Posterior vena cava (tissue), 2 donors: ENCODE measurements at places on chromosomes 16 and 17. TPM values are rescaled to one million over a fixed set of nuclear protein-coding genes. Genes with fewer than 3 reads are reported as not detected.

GRCh38 chr17:10058921-10059683 lies 139.3 kb downstream of the GAS7 start:
- peak; percentile 78 for DNase-seq

GRCh38 chr17:48545022-48545375 lies at the start of gene HOXB2:
Gene HOXB2, minus strand, starts transcription at chr17:48545109. Its CDS starts 198 bp downstream, at chr17:48544911.
- no peak for DNase-seq

GRCh38 chr16:65305266-65305959 lies 183.6 kb upstream of the CDH11 start:
- DNase-seq = no peak

DNA sequence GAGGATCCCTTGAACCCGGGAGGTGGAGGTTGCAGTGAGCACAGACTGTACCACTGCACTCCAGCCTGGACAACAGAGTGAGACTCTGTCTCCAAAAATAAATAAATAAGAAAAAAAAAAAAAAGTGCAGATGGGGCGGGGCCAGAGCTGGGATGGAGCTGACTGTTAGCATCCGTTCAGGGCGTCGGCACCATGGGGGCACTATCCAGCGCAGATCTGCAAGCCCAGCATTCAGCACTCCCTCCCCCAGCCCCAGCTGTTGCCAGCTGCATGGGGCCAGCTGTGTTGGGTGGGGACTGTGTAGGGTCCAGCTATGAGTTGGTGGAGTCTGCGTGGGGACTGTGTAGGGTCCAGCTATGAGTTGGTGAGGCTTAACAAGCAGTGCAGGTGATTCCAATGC lies 13.3 kb downstream of the GPRC5C start:
- DNase-seq = no peak

DNA sequence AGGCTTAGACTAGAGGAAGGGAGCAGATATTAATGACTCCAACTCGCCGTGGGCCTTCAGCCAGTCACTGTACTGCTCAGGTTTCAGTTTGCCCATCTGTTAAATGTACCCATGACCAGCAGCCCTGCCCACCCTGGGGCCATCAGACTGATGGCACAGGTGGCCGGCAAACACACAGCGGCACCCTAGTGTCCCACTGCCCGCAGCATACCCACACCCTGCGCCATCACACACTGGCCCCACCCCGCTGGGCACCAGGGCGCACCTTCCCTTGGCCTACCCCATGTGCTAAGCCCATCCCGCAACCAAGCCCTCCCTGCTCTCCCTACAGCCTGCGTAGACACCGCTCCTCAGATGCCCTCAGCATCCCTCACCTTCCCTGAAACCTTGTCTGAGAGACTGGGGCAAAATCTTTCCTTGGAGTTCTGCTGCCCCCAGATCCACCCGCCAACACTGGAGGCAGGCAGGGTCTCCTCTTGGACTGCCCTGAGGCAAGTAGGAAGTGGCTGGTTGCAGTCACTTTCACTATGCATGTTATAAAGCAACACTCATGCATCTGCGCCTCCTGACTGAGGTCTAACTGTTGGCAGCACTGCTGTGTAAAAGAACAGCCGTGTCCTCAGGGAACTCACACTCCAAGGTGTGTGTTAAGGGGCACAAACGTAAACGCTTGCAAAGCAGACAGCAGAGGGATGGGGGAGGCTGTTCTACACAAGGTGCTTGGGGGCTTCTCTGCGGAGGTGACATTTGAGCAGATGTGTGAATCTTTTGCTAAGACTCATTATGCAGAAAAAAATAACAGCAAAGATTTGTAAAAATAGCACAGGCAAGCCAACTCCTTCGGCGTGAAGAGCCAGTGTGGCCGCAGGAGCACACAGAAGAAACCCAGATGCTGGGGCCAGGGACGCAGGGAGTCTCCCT lies 6.7 kb upstream of the BCAR1 start:
- DNase-seq = no peak

- DNase-seq = no peak
These were observed 36.4 kb downstream of the MAP2K6 start for GRCh38 chr17:69450918-69451317.

DNA sequence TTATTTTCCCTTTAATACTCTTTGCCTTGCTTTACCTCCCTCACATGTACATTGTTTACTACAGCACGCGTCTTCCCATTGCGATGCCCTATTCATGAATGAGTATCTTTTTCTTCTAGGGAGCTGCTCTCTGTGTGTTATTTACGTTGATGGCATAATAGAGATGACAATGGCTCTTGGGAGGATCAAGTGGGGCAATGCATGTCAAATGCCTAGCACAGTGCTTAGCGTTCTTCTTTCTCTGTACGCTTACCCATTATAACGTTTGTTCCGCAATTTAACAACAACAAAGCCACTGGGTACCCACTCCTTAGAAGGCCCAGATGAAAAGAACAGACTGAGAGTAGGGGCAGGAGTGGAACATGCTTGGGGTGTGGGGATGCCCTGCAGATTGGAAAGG lies 271.6 kb upstream of the TNRC6C start:
- no peak for DNase-seq

GRCh38 chr16:20122011-20122410 lies 48.3 kb upstream of the GPR139 start:
- DNase-seq = no peak

GRCh38 chr17:59825533-59826322 lies 67.0 kb downstream of the TUBD1 start:
- DNase-seq = no peak

DNA sequence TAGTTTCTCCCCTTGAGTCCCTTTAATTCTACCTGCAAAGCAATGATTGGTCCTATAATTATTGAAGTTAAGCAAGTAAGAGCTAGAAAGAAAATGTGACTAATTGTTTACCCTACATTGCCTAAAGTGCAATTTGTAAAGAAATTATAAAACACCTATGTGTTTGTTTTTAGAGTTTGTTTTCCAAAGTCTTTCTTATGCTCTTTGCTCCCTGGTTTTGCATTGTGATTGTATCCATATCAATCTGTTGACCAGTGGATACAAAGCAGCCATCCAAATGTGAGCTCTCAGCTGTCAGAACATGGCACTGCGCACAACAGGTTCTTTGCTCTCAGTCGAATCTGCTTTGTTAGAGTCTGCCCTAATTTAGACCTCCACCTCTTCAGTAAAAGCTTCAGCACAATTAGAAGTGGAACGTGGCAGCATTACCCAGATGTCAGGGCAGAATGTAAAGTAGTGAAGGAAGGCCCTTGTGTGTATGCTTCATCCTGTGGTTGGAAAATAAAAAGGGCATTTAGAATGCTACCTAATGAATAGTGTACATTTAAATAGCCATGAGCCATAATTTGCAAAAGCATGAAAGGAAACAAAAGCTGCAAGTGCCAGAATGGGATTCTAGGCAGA lies 70.5 kb downstream of the AATF start:
- no peak for DNase-seq

DNA sequence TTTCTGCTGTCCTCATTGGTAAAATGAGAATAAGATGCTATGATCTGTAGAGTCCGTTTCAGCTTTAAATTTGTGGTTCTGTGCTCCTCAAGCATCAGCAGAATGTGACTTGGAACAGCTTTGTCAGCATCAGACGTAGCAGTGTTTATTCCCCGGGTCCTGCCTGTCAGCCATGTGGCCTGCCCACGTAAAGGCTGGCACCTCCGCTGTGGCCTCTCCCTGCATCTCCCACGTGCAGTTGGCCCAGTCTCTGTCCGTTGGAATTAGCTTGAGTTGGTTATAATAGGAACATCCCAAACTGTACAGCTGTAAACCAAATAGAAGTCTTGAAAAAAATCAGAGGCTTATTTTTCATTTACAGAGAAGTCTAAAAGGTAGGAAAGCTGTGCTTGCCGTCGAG lies 61.7 kb downstream of the ARHGAP44 start:
- DNase-seq = no peak

- no peak for DNase-seq
These were observed 3.1 kb upstream of the ERBB2 start for GRCh38 chr17:39696731-39697130.

DNA sequence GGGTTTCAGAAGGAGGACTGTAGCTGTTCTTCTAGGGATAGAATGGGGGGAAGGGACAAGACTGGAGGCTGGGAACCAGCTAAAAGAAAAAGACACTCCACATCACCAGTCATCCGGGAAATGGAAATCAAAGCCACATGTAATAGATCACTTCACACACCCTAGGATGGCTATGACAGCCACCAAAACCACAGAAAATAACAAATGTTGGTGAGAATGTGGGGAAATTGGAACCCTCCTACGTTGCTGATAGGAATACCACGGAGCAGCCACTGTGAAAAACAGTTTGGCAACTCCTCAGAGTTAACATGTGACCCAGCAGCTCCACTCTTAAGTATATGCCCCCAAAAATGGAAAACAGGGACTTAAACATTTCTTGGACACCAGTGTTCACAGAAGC lies 2.3 kb downstream of the TLE7 start:
- DNase-seq = no peak

GRCh38 chr16:27572711-27573110 lies 22.8 kb downstream of the KATNIP start:
- DNase-seq = no peak

- DNase-seq = no peak
These were observed 586 bp downstream of the CD7 start for GRCh38 chr17:82316651-82317393.

- peak; percentile 60 for DNase-seq
These were observed 30.6 kb downstream of the TRPV3 start for GRCh38 chr17:3526971-3527370.

- peak; percentile 19 for DNase-seq
These were observed 62.4 kb downstream of the PECAM1 start for GRCh38 chr17:64328036-64328858.

- no peak for DNase-seq
These were observed 3.1 kb upstream of the SKAP1 start for GRCh38 chr17:48432820-48433775.

DNA sequence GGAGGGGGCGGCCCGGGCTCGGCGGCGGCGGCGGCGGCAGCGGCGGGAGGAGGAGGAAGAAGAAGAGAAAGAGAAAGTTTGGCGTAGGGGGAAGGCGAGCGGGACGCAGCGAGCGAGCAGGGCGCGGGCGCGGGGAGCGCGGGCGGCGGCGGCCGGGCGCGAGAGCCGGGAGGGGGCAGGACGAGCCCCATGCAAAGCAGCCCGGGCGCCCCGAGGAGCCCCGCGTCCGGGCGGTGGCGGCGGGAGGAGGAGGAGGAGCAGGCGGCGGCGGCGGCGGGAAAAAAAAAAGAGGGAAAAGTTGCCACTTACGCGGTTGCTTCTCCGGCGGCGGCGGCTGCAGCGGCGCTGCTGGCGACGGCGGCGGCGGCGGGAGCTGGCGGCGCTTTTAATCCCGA lies 10.3 kb upstream of the ZFHX3 start:
- peak; percentile 85 for DNase-seq

- DNase-seq = no peak
These were observed 478.8 kb upstream of the HSBP1 start for GRCh38 chr16:83328936-83329335.

- no peak for DNase-seq
These were observed 2.7 kb upstream of the CEMP1 start for GRCh38 chr16:2533912-2534311.

DNA sequence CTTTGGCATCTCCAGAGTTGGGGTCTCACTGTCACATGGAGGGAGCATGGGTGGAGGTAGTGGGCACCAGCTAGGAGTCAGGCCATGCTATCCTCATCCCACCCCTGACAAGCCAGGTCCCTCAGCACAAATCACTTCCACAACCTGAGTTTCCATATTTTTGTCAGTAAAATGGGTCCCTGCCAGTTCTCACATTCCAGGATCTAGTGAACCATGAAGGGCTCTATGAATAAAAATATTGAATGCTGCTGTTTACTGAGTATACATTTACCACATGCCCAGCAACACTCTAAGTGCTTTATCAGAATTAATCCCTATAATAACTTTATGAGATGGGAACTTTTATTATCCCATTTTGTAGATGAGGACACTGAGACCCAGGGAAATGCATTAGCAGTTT lies 16.8 kb downstream of the SEZ6 start:
- no peak for DNase-seq

DNA sequence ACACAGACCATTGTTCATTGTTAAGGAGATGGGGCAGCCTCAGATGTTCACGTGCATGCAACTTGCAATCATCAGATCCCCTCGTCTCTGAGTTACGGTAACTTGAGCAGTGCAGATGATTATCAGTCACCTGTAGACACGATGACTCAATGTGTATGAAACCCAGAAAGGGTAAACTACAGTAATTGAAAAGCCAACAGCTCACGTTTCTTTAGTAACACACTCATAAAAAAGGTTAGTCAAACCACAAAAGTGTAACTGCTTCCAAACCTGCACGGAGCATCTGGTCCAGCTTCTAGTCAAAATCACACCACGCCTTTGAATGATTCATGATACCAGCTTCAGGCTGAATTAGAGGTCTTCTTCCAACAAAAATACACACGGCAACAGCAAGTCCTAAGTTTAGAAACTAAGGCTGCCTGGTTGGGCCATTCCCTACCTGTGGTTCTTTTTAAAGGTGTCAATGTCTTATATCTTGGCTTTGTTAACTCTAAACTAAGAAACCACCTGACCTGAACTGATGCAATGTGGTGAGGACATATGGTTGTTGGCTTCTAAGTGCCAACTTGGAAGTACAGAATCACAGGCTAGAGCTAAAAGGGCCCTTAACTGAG lies 32.3 kb downstream of the GRB7 start:
- DNase-seq = no peak

DNA sequence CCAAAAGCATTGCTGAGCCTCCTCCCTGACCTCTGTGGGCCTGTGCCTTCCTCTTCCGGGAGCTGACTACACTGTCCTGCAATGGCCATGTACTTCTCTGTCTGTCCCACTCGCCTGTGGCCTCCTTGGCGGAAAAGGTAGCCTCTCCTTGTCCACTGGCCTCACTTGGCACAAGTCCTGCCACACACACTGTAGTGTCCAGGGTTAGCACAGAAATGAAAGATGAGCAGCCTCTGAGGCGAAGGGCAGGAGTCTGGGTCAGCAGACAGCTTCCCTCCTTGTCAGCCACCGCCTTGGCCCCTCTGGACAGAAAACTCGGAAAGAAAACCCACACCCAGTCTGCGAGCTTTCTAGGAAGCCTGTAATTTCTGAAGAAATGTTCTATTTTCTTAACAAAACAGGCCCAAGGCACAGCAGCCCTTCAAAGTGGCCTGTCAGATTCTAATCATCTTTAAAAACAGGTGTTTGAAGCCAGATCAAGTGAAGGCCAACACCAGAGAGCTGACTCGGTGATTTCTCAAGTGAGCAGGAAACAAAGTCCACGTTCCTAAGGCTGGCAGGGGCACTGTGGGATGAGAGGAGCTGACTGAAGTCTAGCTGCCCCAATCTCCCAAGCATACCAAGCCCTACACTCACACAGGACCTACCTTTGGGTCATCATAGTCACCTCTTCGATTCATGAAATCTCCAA lies 67.2 kb downstream of the GTF3C1 start:
- no peak for DNase-seq

GRCh38 chr17:35218915-35219314 lies 24.0 kb upstream of the SLFN5 start:
- no peak for DNase-seq

The BRIP1 gene
- total RNA-seq = 0.43 TPM

The NRN1L gene
- total RNA-seq = not detected

The PRR35 gene
- not detected for total RNA-seq

The PIPOX gene
- total RNA-seq = 2.1 TPM

The GPRC5C gene
- total RNA-seq = 12.9 TPM

The GRIN2A gene
- 3.2 TPM for total RNA-seq

The KRT40 gene
- total RNA-seq = not detected

The ST6GALNAC1 gene
- total RNA-seq = 2.0 TPM

The CNTROB gene
- 15.2 TPM for total RNA-seq

The KRTAP4-12 gene
- total RNA-seq = not detected
